ENCODE measurements at places on chromosomes 4 and X. TPM values are rescaled to one million over a fixed set of nuclear protein-coding genes. Genes with fewer than 3 reads are reported as not detected.

The HHIP gene
- polyA plus RNA-seq = 4.8 TPM

GRCh38 chrX:150036181-150036580 is 97.9 kb upstream of the EOLA2 start:
- DNase-seq = no peak

DNA sequence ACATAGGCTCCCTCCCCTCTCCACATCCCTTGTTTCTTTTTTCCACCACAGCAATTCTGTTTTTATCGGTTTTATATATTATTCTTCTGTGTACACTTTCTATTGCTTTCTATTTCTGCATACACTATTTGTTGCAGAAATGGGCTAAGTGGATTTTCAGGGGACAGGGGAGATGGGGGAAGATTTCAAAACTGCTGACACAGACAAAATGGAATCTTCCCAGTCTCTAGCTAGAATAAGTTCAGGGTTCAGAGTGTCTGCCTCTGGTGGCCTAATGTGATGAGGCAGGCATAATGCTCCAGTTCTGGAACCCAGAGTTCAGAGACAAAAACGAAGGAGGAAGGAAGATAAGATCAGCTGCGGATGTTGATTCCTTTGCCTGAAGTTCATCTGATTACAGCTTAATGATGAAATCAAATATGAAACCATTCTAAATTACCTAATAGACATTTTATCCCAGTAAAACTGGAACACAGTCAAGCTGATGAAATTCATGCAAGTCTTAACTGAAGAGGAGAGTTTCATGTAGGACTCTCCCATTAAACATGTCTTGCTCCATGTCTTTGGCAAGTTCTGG is 447.1 kb downstream of the AFF2 start:
- no peak for DNase-seq

- DNase-seq = no peak
These were observed 16.2 kb downstream of the UBE2K start for GRCh38 chr4:39714166-39714565.

DNA sequence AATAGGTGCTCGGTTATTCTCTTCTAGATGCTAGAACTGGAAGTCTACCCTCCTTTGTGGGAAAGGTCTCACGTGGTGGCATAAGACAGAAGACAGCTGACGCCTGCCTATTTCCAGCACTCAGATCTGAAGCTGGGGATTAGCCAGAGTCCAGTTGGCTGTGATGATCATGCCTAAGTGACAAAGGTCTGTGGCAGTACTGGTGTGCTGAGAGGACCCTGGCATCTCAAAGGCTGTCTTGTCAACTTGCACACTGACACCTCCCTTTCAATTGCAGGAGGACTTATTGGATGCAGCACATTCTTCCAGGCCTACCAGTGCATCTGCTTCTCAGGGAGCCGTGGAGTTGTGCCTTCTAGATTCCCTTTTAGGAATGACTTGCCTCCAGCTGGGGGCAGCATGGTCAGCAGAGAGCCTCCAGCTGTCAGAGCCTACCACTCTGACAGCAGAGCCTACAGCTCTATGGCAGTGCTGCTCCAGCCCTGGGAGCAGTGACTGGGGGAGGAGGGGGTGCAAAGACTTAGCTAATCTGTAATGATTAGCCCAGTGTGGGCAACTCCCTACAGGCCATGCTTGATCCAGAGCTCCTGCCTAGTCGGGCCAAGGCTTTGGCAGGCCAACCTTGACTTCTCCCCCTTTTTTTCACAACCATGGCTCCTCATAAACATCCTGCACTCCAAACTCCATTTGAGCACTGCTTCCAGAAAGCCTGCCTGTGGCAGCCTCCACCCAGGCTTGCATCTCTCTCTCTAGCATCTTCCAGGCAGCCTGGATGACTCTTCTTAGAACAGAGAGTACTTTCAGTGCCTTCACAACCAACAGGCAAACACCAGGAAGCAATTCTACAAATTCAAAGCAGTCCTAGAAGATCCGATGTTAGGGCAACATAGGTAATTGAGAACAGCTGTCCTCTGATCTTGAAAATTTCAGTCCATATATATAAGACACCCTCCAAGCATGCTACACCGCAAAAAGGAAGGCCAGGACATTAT is 13.8 kb upstream of the FGFBP2 start:
- no peak for DNase-seq

DNA sequence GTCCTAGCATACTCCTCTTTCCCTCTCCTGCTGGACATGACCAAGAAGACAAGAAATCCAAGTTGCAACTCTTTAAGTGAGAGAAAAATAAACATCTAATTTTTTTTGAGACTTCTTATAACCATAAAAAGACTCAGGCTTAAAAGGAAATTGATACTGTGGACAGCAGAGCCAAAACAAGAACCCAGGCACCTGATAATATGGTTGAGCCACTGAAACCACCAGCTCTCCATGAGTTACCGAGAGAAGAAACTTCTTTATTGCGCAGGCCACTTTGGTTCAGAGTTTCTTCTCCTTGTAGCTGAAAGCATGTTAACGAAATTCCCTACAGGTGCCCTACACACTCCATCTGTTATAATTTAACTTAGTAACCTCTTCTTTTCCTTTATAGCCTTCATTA is 11.3 kb upstream of the SPCS3 start:
- no peak for DNase-seq

GRCh38 chr4:143700416-143701352 is at the start of gene FREM3:
TSS of gene FREM3 (minus strand) at chr4:143700675. CDS start at chr4:143700675, 0 bp downstream.
- no peak for DNase-seq

DNA sequence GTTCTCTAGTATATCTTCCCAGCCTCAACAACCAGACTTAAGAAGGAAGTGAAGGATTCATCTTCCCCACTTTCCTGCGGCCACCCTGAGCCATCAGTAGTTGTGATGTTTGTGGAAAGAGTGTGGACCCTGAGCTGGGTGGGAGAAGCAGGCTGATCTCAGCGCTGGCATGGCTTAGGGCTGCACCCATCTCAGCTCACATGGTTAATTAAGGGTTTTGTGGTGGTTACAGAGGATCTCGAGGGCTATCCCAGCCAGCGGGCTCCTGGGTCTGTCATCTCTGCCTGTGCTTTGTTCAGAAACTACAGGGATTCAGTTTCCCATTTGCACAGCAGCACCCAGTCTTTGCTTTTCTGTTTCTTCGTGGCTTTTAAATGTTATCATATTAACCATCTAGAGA is 163.4 kb downstream of the PTTG2 start:
- no peak for DNase-seq

DNA sequence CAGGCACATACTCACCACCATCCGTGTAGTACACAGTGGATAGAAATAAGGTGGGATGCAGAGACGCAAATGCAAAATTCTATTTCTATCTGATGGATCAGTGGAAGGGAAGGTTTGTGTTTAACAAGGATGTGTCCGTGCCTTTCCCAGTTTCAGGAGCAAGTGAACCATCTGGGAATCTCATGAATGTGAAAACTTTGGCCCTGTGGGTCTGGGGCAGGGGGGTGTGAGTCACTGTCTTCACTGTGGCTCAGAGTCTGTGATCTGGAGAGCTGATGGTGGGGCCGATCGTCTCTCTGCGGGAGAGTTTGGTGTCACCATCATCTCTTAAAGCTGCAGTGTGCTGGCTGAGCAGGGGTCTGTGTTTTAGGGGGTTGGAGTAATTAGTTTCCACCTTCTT is 179.3 kb upstream of the STS start:
- DNase-seq = no peak

Measured in muscle of back (tissue), 13 donors.